ENCODE measurements at places on chromosomes 4 and X.

DNA sequence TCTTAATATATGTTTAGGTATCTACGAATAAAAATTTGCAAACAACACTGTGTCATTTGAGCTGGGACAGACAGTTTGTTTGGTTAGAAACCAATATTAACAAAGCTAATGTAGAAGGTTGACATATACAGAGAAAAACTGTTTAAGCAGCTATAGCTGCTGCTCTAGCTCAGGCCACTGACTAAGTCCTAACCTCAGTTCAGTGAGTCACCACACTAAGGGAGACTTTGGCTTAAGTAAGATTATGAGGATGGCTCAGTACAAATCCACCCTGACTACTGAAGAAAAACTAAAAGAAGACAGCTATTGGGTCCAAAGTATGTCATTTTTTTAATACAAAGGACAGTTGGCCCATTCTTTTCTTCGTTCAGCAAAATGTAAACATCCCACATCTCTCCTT, 717.3 kb upstream of the ACTRT1 start:
- no peak for DNase-seq

DNA sequence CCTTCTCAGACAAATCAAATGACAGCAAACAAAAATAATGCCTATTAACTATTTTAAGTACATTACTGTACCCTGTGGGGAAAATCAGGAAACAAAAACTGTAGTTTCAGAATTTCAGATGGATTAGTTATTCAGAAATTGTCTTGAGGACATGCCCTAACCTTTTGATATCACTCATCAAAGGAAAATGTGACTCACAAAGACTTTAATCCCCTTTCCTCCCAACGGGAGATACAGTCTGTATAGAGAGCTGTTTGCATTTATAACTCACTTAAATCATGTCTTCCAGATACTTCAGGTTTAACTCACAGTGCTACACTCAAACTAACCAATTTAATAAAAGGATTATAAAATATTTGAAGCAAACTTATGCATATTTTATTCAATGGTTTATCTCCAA, 304.0 kb downstream of the MAPK10 start:
- DNase-seq: no peak

DNA sequence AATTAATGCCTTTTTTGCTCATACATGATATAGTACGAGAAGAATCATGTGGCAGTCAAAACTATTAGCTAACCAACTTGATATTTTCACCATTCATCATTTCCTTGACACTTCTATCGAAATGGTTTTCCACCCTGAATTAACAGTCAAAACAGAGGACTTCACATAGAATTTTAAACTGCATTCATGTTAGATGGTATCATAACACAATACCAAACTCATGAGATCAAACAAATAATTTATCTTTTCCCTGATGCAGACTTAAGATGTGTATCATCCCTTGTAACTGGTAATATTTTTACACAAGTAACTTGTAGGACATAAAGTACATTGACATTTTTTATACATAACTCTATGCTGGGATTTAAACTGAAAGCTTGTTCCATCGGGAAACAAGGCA, 18.2 kb upstream of the ANTXR2 start:
- no peak for DNase-seq

DNA sequence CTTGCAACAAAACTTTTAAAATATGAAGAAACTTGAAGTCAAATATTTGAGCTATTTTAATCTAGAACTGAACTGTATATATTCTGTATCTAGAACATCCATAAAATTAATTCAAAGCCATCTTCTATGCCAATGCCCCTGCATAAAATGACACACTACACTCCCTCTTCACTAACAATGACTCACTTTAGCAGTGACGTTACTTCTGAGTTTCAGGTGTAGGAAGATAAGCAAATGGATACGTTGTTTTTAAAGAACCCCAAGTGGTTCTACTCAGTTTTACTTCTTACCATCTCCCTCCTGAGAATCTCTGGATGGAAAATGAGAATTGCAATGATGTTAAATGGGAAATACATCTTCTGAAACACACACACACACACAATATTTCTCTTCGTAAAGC, 45.2 kb downstream of the CXXC4 start:
- no peak for DNase-seq

GRCh38 chrX:70219938-70220764, 14.3 kb upstream of the AWAT1 start:
- DNase-seq: peak; percentile 21

- DNase-seq: no peak
These were observed 30.2 kb upstream of the SLC25A6 start for GRCh38 chrX:1422135-1422465.

DNA sequence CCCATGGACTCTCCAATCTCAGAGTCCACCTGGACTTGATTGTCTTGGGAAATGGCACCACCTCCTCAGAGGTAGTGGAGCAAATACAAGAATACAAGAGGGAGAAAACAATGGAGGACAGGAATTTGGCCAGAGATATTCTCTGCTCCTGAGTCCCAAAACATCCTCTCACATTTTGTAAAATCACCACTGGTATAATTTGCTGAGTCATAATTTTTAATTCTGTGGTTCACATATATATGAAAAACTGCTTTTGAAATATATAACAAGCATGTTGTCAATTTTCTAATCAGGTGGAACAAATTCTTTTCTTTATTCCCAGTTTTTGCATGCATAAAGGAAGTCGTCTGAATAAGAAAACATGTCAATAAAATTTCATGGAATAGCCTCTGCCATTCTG, 356.1 kb downstream of the AFF2 start:
- DNase-seq: no peak
